ENCODE measurements at places on chromosomes 7 and 10.

GRCh38 chr7:74519395-74519794 is 65.7 kb downstream of the GTF2IRD1 start:
- no peak for DNase-seq

GRCh38 chr10:94232711-94233383 is 129.9 kb downstream of the NOC3L start:
- no peak for DNase-seq

DNA sequence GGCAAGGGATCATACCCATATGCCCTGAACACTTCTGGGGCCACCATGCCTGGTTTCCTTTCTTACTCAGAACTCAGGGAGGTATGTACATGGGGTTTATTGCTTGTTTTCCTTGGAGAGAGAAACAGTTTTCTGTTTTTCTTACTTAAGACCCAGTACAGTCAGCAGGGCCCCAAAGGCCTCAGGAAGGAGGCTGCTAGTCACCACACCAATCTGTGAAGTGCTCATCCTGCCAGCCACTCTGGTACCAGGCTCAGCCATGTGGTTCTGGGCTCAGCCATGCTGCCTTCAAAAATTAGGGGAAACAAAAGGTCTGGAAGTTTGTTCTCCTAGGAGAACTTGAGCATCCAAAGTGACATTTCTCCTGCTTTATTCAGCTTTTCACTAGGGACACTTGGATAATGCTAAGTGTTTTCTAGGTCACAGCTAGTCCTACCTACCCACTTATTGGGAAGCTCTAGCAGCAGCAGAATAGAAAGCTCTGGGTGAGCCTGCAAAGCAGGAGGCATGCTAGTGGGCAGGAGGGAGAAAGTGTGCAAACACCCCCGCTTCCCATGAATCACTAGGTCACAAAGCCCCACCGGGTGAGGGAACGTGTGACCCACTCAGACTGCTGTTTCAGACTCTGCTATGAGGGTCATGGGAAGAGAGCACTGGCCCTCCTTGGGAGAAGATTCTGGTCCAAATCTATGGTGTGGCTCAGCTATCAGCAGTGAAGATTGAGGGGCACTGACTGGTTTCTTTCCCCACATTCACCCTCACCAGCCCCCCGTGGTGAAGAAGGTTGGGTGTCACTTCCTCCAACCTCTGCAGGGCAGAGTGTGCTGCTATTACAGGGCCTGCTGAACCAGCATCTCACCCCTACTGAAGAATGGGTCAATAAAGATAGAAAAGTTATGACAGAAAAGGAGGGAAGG is 23.9 kb downstream of the NUDCD3 start:
- no peak for DNase-seq

DNA sequence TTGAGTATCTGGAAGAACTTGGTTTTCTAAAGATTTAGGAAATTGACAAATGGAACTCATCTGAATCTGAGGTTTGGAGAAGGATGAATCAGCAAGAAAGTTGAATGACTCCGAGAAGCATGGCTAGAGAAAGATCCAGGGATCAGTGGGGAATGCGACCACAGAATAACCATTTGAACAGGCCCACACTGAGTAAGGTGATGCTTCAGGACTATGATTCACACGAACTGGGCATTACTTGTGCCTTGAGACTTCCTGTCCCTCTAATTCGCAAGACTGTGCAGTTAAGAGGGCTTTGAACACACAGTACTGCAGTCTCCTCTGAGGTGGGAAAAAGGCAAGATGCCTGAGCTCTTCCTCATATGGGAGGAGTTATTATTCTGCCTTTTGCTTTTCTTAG is 395.5 kb upstream of the POM121L12 start:
- DNase-seq, result no peak

GRCh38 chr10:77162697-77163096 is 474.9 kb downstream of the KCNMA1 start:
- no peak for DNase-seq

DNA sequence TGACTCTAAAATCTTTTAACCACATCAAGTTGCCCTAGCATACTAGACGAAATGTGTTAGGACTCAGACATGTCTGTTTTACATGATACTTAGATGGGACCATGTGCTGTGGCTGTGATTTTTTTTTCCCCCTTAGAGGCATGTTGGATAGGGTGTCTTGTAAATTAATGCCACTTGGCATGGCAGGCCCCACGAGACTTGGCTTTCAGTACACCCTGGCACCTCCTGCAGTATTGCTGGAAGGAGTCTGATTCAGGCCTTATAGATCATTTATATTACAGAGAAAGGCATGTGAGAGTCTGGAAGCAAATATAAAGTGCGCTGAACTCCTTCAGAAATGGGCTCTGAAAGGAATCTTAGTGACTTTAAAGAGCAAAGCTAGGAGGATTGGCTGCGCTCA is 494.1 kb downstream of the SDK1 start:
- no peak for DNase-seq

GRCh38 chr10:53108317-53108934 is 335.8 kb upstream of the MBL2 start:
- DNase-seq, result no peak

DNA sequence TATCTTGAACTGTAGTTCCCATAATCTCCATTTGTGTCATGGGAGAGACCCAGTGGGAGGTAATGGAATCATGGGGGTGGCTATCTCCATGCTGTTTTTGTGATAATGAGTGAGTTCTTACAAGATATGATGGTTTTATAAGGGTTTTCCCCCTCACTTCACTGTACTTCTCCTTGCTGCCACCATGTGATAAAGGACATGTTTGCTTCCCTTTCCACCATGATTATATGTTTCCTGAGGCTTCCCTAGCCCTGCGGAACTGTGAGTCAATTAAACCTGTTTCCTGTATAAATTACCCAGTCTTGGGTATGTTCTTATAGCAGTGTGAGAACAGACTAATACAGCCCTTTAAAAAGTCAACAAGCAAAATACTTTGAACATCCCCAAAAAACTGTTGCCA is 427.7 kb downstream of the HTR7 start:
- no peak for DNase-seq

- DNase-seq, result no peak
Measured at GRCh38 chr10:44891721-44892120, 19.4 kb upstream of the TMEM72 start.
